Type B pancreatic cell (in vitro differentiated cells): ENCODE measurements at places on chromosomes 6 and 20.

- no peak for DNase-seq
These were observed 20.5 kb downstream of the COL9A1 start for GRCh38 chr6:70282312-70282918.

GRCh38 chr6:52553719-52554118, 23.1 kb downstream of the TRAM2 start:
- no peak for DNase-seq

GRCh38 chr6:149843051-149843633, 21.0 kb downstream of the LRP11 start:
- DNase-seq, result no peak

- DNase-seq, result no peak
These were observed 118.5 kb downstream of the LRRC1 start for GRCh38 chr6:53913286-53913685.

DNA sequence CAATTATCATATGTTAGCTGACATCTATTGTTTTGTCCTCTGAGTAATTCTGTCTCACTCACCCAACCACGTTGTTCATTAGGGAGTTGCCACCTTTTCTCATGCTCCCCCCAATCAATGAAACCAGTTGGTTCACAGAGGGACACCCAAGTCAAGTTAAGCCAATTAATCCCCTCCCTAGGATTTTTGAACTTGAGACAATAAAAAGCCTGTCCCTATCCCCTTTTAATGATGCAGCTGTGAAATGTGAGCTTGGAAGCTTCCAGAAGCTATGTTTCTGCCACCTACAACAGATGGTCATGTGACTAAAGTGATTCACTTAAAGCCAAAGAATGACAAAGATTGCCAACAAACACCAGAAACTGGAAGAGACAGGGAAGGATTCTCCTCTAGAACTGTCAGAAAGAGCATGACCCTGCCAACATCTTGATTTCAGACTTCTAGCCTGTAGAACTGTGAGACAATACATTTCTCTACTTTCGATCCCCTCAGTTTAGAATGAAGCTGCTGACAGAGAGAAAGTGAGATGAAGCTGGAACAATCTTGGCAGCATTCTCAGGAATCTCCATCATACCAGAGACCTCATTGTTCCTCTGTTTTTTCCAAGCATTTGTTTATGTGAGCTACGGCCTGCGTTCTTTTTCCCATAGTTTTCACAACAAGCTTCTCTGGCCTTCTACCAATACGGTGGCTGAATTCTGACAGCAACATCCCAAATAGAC, 57.8 kb upstream of the TPD52L1 start:
- DNase-seq, result no peak

DNA sequence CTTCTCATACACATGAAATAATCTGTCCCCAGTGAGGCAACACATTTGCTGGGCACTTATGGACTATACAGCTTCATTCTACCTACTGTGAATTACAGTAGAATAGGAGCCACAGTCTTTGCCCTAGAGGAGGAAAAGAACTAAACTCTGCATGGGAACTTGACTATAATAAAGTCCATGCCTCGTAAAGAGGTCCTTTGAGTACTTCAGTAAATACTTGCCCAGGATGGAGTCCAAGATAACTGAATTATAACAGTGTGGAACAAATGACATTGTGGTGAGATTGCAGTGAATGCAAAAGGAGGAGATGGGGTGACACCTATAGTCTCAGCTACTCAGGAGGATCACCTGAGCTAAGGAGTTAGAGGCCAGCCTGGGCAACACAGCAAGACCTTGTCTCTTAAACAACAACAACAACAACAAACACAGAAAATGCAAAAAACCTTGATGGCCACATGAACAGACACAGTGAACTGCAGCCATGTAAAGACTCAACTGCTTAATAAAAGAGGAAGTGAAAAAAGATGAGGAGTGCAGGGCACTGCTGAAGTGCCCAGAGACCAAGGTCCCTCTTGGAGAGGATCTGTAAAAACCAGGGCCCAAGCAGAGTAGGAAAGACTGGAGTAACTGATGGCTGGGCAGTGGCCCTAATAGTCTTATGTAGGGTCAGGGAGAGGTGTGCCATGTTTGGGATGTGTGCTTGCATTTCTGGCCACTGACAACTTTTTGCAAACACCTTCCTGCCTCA, 3.7 kb downstream of the MRPS18A start:
- DNase-seq, result no peak

DNA sequence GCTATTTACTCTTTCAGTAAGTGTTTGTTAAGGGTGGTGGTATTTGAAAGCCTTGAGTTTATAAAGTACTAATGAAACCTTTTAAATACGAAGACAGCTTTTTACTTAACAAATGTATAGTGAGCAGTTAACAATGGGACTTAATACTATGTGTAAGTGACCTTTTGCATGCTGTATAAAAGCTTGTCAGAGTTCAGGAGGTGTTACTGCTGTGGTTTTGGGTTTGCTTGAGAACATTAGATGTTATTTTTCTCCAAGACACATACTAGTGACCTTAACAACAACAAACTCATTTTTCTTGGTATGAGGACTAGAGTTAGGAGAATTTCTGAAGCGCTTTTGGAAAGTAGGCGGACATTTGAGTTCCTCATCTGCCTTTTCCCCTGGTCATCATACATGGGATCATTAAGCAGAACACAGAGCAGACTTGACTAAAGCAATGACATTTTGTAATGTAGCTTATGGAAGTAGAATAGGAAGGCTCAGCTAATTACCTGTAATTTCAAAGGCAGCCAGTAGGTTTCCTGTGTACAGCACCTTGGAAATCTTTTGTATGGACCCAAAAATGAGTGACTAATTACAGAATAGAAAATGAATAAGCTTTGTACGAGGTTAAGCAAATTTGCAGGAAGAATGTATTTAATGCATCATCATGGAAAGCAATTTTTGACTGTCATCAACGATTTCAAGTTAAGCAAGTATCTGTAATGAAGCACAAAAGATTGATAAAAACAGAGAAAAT, 14.1 kb downstream of the CDYL start:
- no peak for DNase-seq

GRCh38 chr6:21199262-21199661, 394.3 kb upstream of the SOX4 start:
- DNase-seq, result no peak

DNA sequence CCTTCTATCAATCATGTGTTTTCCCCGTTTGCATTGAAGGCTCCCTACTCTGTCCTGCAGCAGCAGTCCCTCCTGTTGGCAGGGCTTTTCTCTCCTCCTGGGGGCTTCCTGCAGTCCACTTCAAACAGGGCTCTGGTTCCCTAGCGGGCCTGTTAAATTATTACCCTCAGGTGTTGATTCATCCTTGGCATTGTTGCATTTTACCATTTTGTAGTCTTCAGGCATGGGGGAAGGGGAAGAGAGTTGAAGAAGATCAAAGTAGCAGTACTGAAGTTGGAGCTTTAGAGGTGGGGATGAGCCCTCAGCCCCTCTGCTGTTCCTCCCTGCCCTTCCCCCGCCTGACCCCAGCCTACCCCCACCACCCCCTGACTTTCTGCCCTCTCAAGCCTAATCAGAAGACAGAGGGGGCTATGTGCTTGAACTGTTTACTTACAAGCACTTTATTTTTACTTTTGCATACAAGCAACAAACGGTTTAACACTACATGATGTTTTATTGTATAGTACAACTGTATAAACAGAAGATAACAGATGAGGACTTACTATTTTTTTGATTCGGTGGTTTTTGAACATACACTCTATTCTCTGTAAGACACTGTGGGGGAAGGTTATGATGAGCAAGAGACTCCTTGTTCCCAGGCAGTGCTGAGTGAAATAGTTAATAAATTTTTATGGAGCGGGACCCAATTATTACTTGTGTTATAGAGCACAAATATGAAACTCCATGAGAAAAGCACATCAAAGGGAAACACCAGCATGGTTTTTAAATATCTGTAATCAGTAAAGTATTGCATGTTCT, 169.7 kb downstream of the EYA4 start:
- DNase-seq, result no peak
